EL (cell line): ENCODE measurements at places on chromosomes 16 and 17.

DNA sequence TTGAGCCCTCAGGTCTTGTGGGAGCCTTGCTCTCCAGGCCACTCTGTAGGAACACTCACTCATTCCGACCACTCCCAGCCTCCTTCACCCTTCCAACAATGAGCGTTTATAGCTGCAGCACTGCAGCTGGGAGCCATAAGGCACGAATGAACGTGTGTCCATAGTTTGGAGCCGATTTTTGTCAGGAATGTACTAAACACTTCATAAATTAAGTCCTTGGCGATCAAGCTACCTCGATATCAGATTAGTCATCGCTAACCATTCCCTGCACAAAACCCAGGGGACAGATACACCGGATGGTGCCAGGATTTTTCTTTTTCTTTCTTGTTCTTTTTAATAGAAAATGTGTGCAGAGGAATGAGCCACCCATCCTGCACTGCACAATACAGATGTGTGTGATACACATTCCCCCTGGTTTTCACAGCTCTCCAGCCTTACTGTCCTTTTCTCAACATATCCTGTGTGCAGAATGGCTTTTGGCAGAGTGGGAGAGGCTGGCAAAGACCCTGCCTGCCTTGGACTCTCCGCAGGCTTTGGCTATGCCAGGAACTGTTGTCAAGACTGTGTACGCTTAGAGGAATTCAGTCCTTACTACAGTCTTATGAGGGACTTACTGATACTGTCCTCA is 68.4 kb upstream of the ELAC2 start:
- DNase-seq = peak; percentile 34

GRCh38 chr17:62724398-62725146 is 83.5 kb downstream of the MARCHF10 start:
- no peak for DNase-seq

DNA sequence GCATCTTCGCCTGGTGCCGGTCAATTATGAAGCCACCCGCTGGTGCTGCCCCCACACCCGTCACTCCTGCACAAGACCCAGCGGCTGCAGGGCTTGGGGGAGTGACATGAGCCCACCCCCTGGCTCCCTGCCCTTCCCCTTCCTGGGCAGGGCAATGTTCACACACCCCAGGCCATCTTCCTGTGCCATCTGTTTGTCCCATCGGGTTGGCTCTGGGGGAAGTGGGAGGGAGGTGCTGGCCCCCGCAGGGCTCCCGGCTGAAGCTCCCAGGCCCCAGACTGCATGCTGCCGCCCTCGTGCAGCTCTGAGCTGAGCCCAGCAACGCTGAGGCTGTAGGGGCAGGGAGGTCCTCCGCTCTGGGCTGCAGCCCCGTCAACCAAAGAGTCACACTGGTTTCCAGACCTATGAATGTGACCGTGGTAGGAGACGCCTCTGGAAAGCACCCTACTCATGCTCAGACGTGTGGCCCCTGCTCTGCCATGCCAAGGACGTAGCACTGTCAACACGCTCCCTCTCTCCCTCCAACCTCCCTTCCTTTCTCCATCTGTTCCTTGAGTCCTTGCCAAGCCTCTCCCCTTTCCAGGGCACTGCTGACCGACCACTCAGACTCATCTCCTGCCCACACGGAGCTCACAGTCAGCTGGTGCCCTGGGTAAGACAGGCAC is 140.4 kb downstream of the ENGASE start:
- DNase-seq = no peak

- no peak for DNase-seq
Measured at GRCh38 chr17:11940904-11941303, 56.4 kb downstream of the ZNF18 start.

DNA sequence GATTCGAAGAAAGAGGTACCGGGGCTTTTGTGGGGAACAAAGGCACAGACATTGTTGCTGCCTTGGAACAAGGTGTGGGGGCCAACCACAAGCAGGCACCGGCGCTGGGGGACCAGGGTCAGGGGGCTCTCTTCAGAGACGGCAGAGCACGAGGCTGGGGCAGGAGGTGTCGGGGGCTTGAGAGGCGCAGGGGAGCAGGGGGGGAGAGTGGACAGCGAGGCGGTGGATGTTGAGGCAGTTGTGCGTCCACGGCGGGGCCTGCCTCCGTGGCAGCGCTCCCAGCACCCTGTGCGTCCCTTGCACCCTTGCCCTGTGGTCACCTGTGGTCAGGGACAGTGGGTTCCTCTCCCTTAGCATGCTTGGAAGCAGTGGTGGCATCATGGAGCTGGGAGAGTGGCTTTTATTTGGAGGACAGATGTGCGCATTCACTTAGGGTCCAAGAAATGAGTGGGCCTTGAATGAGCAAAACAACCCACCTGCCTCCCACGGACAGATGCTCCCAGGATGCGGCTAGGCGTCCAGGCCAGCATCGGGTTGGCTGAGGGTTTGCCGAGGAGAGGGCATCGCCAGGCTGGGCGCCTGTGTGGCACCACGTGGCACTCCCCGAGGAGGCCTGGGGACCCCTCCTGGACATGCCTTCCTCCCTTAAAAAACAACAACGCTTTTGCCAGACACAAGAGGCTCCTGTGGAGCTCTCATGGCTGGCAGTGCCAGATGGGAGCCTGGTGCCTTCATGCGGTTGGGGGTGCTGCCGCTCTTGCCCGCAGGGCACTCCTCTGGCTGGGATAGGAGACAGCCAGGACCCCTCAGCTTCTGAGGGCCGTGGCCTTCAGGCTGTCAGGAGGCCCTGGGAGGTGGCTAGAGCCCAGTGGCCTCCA is 113.0 kb downstream of the BANP start:
- peak; percentile 12 for DNase-seq

DNA sequence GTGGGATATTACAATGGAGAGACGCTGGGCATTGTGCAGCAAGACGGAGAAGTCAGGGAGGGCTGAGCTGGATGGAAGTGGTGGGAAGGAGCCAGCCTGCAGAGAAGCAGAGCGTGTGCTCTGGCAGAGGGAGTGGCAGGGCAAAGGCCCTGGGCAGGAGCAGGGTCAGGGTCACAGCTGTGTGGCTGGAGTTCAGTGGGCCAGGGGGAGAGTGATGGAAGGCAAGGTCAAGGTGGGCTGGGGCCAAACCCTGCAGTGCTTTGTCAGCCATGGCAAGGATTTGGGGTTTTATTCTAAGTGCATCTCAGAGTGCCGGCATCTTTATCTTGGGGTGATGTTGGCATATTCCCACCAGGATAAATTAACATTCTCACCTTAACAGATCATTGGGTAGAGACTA is 31.9 kb upstream of the C16orf78 start:
- DNase-seq = no peak

DNA sequence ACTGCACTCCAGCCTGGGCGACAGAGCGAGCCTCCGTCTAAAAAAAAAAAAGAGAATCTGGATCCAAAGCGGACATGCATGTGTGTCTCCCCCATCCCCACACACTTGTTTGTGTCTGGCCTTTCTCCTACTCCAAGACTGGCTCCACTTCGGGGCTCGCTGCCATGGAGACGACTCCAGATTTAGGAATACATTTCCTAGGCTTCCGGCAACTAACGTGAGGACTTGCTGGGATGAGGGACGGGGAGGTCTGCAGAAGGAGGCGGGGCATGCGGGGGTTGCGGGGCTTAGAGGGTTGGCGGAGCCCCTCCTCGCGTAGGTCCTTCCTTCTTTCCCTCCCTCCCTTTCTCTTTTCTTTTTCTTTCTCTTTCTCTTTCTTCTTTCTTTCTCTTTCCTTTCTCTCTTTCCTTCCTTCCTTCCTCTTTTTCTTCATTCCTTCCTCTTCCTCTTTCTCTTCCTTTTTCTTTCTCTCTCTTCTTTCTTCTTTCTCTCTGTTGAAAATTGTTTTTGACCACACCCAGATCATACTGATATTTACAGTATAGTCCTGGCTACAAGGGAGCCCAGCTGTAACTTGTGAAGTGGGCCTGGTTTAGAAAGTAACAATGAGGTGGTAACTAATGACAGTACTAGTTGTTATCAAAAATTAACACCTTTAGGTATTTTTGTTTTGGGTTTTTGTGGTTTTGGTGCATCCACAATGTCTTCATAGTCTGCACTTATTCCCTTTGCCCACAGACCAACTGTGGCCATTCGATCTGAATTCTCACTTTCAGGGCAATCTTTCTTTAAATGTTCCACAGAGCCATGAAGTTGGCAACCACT is 25.2 kb downstream of the MIS12 start:
- DNase-seq = no peak

DNA sequence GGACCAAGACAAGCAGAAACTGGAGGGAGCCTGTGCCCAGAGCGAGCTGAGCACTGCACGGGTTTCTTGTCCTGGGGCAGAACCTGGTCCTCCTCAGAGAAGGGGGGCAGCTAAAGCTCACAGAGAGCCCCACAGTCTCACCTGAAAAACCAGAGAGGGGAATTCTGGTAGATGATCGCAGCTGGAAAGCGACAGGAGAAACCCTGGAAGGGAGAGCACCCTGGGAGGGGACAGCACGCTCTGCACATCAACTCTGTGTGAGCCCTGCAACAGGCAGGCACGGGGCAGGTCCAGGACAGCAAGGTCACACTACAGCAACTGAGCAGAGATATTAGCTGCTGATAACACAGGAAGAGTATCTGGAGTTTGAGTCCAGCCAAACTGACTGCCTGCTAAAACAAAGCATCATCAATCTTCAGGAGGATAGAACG is 18.2 kb downstream of the ZCCHC14 start:
- no peak for DNase-seq

DNA sequence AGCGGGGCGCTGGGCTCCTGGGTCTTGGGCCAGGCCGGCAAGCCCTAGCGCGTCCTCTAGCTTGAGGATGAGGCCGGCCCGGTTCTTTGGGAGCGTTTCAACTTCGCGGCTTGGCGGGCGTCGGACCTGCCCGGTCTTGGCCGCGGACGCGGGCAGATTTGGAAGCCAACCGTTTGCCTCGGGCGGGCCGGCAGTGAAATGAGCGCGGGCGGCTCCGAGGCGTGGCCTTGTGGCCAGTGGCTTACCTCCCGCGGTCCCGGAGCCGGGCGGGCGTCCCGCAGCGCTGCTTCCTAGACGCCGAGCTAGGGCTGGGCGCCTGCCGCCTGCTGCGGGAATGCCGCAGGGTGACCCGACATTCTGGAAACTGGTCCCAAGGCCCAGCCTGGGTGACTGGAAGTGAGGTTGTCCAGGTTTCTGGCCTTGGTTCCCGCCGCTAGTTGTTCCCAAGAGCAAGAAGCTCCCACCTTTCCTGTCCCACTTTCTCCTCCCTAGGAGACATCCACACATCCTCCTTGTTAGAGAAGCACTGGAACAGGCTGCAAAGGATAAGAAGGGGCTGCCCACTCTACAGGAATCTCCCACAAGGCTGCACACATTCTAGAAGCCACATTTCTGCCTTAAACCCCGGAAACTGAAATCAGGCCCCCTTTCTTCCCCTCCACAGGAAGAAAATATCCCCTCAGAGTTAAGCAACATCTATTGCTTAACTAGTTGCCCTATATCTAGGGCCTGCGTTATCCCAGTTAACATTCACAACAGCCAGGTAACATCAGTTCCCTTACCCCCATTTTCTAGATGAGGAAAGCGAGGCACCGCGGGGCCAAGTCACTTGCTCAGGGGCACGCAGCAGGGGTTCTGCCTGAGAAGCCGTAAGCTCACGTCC is 4.5 kb upstream of the CBX8 start:
- no peak for DNase-seq

DNA sequence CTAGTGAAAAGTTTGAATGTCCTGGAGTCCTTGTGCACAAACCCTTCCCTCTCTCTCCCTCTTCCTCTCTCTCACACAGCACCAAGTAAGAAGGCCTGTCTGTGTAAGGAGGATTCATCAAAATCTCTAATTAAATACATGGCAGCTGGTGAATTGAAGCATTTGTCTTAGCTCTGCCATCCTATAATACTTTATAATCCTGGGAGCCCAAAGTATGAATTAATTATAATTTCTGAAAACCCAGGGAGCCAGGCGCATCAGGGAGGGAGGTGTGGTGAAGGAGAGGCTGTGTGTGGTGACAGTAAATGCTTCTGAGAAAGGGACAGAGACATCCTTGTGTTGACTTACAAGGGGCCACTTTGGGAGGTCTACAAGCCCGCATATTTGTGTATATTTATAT is 691.4 kb upstream of the EEF2KMT start:
- DNase-seq = no peak
